ENCODE measurements at places on chromosomes 5 and 9. TPM values are rescaled to one million over a fixed set of nuclear protein-coding genes. Genes with fewer than 3 reads are reported as not detected.

- no peaks in the 10 kb centered on the region for H3K36me3 ChIP-seq
- no peaks in the 10 kb centered on the region for H3K27me3 ChIP-seq
- H3K4me3 ChIP-seq = no peak overlapping the region
- no peak overlapping the region for H3K27ac ChIP-seq
- DNase-seq = no peak
Observed at GRCh38 chr5:38105231-38105570, 153.2 kb upstream of the EGFLAM start.

- no peak for DNase-seq
- no peak overlapping the region for H3K27ac ChIP-seq
- H3K36me3 ChIP-seq = no peaks in the 10 kb centered on the region
- H3K27me3 ChIP-seq = no peaks in the 10 kb centered on the region
- no peak overlapping the region for H3K4me3 ChIP-seq
- H3K4me1 ChIP-seq = no peaks in the 10 kb centered on the region
Observed at GRCh38 chr9:68720656-68721313, 15.7 kb downstream of the PIP5K1B start.

- H3K27ac ChIP-seq = no peak overlapping the region
- H3K27me3 ChIP-seq = no peaks in the 10 kb centered on the region
- H3K4me1 ChIP-seq = no peaks in the 10 kb centered on the region
- H3K36me3 ChIP-seq = no peaks in the 10 kb centered on the region
- DNase-seq = no peak
- H3K4me3 ChIP-seq = no peak overlapping the region
Observed at GRCh38 chr5:56026863-56027300, 32.1 kb upstream of the IL6ST start.

GRCh38 chr5:146697211-146697610 lies 181.2 kb upstream of the GPR151 start:
- peak; percentile 9 for DNase-seq
- H3K27ac ChIP-seq = no peak overlapping the region
- H3K4me1 ChIP-seq = peaks cover 4% of the 10 kb centered on the region

GPR150 gene
- total RNA-seq = 0.50 TPM

DNA sequence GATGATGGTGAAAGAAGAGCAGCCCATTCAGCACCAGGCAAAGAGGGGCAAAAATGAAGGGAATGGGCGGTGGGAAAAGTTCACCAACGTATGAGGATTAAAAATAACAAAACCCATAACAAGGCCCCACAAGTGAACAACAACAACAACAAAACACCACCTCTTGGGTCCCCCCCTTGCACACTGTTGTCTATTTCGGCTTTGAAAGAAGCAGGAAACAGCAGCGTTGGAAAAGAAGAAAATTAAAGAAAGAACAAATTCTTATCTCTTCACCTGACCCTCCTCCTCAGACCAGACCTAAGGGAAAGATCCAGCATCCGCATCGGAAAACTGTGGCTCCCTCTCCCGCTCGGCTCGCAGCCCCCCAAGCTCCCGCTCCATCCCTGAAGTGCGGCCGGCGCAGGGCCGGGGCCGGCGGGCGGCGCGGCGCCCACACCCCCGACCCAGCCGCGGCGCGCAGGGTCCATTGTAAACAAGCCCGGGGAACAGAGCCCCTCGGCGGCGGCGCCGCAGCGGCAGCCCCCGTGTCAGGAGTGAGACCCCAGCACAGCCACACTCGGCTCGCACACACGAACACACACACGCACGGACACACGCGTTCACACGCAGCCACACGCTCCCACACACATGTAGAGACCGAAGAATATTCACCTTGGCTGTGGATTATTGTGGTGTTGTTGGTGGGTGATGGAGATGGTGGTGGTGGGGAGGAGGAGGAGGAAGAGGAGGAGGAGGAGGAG lies 535 bp downstream of the RFX3 start:
- H3K36me3 ChIP-seq = no peaks in the 10 kb centered on the region
- H3K4me3 ChIP-seq = peak overlapping the region; percentile 100
- H3K27me3 ChIP-seq = no peaks in the 10 kb centered on the region

HTR4 gene
- 6.6 TPM for total RNA-seq

OLFM1 gene
- total RNA-seq = 52.5 TPM

ENTPD2 gene
- 5.7 TPM for total RNA-seq

Measured in spinal cord (tissue), 10 donors.